ENCODE measurements at places on chromosomes 5 and 9. TPM values are rescaled to one million over a fixed set of nuclear protein-coding genes. Genes with fewer than 3 reads are reported as not detected.

- no peak for DNase-seq
Observed at GRCh38 chr5:157818368-157818767, 40.6 kb downstream of the CLINT1 start.

GRCh38 chr5:8523501-8523900, 654.6 kb downstream of the MTRR start:
- no peak for DNase-seq

DNA sequence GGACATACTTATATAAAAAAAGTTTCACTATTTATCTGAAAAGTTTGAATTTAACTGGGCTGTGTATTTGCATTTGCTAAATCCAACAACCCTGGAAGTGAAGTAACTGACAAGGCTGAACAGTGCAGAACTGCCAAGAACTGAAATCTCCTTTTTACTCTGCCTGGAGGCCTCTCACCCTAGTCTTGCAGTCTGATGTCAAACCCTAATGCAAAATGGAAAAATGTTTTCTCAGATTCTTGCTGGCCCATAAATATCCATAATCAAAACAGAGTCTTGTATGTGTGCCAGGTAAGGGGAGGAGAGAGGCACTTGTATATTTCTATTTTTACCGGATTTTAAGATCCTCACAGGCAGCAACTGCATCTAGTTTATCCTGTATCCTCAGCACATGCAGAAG, 432.7 kb upstream of the KLF4 start:
- no peak for DNase-seq

DNA sequence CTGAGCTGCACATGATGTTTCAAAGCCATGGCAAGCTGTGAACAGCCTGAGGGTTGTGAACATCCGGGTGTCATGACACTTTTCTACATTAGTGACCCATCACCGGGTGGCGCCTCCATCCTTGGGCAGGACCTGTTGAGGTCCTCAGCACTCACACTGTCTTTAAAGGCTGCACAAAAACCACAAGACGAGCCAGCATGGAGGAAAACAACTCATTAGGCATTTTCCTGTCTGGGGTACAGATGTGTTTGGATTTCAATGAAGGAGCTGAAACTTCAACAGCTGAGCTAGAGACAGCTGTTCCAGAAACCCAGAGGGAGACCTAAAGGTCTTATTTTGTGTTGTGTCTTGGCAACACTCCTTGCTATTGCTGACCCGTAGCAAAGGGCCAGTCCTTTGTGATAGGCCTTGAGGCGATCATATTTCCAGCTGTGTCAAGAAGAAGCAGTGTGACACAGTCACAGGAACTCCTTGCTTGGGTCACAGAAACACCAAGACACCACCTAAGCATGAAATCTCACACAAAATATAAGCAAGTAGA, 151.8 kb upstream of the VLDLR start:
- no peak for DNase-seq

Gene AP3B1
- 50.9 TPM for total RNA-seq
